Activated CD8-positive, alpha-beta memory T cell treated with anti-CD3 and anti-CD28 coated beads for 1 hour (primary cell): ENCODE measurements at places on chromosomes 2 and 18.

DNA sequence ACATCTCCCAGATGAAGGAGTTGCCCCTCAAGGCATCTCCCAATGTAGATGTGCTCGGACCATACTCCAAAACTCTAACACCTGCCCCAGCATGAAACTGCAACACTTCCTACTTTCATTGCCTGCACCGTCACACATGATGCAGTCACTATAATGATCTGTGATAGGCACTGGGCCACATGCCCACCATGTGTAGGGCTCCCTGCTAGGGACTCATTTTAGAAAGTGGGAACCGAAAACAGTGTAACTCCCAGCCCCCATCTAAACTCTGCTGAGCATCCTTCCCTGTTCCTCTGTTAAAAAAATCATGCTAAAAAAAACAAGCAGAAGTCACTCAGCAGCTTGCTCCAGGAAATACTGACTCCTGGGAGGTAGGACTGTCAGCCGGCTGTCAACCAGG is 496.1 kb upstream of the RAB6C start:
- no peak for DNase-seq

DNA sequence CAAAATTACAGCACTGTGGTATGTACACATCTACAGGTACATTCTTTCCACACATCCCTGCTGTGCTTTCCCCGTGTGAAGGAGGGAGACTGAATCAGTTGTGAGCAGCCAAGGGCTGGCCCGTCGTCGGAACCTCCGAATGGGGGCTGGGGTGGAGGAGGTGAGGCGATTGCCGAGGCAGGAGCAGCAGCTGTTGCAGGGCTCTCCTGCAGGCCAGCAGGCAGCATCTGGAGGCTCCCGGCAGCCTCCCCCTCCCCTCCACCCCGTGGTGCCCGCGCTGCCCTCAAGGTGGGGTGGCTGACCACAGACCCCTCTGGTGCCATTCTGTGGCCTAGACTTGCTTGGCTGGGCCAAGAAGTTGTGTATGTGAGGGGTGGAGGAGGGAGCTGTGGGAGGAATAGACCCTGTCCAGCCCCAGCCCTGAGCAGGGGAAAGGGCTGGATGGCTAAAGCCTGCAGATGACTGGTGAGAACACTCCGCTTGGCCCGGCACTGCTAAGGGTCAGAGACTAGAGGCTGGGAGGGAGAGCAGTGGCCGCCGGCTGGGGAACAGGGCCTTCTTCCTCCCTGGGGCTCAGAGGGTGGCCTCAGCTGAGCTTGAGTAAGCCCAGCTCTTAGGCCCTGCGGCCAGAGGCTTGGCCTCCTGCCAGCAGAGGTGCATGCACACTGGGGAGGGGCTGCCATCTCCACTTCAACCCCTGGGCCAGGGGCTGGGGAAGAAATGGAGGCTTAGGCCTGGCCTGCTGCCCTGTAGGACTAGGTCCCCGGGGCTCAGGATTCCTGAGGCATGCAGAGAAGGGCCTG is 7.6 kb downstream of the STAMBP start:
- no peak for DNase-seq

- no peak for DNase-seq
Measured at GRCh38 chr2:164535280-164536025, 85.8 kb downstream of the GRB14 start.

DNA sequence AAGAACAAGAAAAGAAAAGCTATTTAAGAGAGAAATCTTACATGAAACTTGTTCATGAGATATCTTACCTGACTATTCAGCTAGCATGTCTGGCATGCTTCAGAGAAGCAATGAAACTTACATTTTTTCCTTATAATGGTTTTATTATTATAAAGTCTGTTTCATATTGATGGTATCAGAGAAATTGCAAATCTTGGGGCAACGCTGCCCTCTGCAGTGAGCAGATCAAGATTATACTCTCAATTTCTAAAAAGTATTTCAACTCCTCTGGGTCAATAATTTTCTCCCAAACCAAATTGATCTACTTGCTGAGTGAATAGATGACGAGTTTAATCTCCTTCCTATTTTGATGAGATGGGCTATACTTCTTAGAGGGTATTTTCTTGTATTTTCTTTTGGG is 235.6 kb downstream of the NUP35 start:
- no peak for DNase-seq

DNA sequence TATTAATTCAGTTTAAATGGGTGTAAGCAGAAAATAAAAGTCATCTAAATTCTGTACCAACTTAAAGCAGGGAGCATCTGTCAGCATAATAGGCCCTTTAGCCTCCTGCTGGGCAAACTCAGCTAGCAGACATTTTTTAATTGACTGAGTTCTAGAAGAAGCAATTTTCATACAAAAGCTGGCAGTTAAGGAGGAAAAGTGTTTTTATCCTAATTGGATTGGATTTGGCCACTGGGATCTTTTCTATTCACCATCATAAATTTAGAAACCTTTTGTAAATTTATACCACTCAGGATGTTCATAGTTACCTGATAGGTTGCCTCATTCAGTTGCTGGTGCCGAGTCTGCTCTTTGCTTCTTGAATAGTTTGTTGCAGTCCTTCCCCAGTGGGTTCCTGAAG is 262.7 kb upstream of the FSIP2 start:
- no peak for DNase-seq

DNA sequence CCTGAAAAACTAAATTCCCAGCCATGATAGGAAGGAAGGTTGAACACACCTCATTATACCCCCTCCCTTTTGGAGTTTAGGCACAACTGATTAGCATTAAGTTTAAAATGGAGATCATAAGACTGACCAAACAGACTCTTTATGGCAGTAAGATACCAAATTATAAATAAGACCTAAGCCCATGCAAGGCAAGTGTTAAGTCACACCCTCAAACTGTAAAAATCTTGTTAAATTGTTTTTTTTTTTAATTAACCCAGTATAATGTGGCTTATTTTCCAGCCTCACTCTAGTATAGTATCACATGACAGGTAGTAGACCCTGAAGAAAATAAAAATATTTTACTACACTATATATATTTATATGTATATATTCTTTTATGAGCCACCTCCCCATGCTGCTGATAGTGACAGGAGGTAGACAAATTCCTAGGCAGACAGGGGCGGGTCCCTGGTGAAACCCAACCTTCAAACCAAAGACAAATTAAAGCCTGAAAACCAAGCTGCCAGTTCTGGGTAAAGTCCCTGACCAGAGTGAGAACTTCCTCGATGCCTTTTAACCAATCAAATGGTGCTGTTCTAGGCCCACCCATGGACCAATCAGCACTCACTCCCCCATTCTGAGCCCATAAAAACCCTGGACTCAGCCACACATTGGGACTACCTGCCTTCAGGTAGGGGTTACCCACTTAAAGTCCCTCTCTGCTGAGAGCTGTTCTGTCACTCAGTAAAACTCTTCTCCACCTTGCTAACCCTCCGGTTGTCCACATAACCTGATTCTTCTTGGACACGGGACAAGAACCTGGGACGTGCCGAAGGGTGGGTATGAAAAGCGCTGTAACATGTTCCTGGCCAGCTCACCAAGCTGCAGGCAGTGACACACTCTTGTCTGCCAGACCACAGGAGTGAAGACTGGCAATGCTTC is 123.9 kb upstream of the B3GNT2 start:
- DNase-seq, result no peak

DNA sequence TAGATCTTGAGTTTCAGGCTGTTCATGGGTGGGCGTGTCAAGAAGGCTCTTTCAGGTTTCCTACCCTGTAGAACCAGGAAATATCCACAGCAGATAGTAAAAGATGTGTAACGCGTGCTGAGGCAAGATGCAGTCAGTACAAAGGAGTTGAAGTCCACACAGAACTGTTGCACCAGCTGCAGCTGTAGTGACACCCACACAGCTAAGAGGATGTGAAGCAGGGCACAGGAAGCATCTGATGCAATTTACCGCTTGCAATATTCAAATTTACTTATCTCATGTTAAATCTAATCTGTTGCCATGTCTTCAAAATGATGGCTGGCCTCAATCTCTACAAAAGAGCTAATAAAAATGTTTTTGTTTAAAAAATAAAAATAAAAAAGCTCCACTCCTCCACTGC is 132.8 kb downstream of the ARHGAP15 start:
- no peak for DNase-seq
